ENCODE measurements at places on chromosomes 7 and 10.

GRCh38 chr10:17250736-17251135 lies 22.7 kb downstream of the VIM start:
- DNase-seq, result no peak

- no peak for DNase-seq
These were observed 243.0 kb downstream of the ADRA2A start for GRCh38 chr10:111319866-111320265.

DNA sequence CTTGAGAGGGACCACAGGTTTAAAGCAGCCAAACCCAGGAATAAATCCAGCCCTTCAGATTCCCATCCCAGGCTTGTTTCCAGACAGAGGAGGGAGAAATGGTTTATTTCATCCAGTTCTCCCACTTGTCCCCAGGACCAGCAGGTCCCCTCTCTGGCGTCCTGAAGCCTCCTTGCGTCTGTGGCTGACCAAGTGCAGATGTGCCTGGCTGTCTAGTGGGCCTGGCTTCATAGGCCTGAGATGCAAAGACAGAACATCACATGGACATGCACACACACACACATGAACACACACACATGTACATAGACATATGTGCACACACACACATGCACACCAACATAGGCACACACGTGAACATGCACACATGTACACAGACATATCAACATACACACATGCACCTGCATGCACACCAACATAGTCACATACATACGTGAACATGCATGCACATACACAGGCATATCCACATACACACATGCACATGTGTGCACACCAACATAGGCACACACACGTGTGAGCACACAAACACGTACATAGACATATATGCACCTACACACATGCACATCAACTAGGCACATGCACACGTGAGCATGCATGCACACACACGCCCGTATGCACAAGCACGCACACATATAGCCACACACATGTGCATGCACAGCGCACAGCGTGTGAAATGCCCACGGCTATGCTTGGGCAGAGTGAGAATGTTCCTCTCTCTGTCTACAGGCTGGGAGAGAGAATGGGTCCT lies 10.7 kb downstream of the FOXL3 start:
- no peak for DNase-seq

GRCh38 chr7:129468087-129468486 lies 33.9 kb downstream of the STRIP2 start:
- DNase-seq, result no peak

DNA sequence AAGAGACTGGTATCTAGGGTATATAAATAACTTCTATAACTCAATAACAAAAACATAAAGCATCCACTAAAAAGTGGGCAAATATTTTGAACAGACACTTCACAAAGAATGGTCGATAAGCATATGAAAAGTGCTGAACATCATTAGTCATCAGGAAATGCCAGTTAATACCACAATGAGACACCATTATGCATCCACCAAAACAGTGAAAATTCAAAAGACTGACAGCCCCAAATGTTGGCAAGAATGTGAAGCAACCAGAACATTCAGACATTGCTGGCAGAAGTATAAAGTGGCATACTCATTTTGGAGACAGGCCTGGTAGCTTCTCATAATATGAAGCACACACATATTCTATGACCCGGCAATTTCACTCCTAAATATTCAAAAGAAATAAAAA lies 26.5 kb upstream of the GSAP start:
- no peak for DNase-seq

- no peak for DNase-seq
These were observed 799.9 kb downstream of the TNS3 start for GRCh38 chr7:46781901-46782439.

GRCh38 chr10:29798921-29799690 lies 164.3 kb upstream of the SVIL start:
- DNase-seq, result no peak

DNA sequence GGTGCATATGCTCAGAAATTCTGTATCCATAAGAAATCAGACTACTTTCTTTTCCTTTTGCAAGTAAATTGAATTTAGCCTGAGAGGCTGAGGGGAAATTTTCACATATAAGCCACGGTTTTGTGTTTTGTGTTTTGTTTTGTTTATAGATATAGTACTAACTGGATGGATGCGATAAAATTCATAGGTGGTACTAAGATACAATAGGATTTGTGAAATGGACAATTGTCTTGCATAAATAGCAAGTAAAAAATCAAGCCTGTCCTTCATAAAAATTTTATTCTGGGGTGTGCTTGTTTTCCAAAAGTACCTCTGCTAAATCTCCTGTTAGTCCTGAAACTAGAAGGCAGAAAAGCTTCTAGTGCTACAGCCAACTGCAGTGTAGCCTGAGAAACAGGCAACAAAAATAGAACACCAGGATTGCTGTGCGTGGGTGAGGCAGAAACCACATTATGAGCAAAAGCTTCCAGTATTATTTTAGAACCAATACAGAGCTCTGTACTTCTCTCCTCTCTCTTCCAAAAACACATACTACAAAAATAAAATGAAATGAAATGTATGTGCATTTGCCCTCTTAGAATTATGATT lies 634 bp upstream of the HDAC9 start:
- DNase-seq, result no peak

DNA sequence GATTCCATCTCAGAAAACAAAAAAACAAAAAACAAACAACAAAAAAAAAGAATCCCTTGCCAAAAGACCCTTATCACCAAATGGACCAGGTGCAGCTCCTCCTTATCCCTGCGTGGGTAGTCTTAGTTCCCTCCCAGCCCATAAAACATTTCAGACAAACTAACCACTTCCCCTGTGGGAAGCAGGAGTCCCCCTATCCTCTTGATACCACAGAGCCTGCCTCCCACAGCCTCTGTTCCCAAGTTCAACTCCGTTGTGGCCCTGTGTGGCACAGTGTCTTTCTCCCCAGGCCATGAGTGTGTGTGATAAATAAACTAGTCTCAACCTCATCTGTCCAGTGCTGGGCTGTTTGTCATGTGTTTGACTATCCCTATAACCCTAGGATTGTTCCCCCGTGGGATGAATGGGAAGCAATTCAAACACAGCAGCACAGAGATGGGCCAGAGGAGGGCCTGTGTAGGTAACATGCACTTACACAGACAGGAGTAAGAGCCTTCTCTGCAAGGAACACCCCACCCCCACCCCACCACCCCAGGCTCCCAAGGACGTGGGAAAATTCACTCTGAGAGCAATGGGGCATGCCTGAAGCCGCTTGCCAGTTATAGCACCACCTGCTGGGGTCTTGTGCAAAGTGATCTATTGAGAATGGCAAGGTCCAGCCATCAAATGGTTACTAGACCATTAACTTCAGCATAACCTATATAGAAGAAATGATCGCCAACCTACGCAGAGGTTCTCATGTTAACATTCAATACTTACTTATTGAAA lies 147.1 kb upstream of the GHITM start:
- peak; percentile 22 for DNase-seq

GRCh38 chr10:38102880-38103279 lies 8.7 kb downstream of the ZNF37A start:
- DNase-seq, result no peak

- DNase-seq, result no peak
These were observed 51.4 kb downstream of the BTAF1 start for GRCh38 chr10:91974960-91975359.

GRCh38 chr7:3434611-3435010 lies 133.6 kb downstream of the SDK1 start:
- DNase-seq, result no peak

GRCh38 chr10:71260622-71261325 lies 48.4 kb downstream of the UNC5B start:
- no peak for DNase-seq

GRCh38 chr7:30543813-30544525 lies 39.3 kb upstream of the GGCT start:
- no peak for DNase-seq

- no peak for DNase-seq
These were observed 40.6 kb downstream of the LRRC17 start for GRCh38 chr7:102953406-102953805.

Data from CMK (cell line).